Frontal cortex (tissue), 4 donors: ENCODE measurements at places on chromosomes 1 and 21. TPM values are rescaled to one million over a fixed set of nuclear protein-coding genes. Genes with fewer than 3 reads are reported as not detected.

Gene TMEM200B
- 0.82 TPM for total RNA-seq

Gene CR1
- total RNA-seq = 0.41 TPM

Gene RXFP4
- not detected for total RNA-seq

Gene PTCH2
- 0.82 TPM for total RNA-seq

Gene GLMN
- 41.2 TPM for total RNA-seq
